ENCODE measurements at places on chromosomes 1 and 21.
A peak's percentile ranks its signal among the peaks of the same experiment; 100 is the strongest.

GRCh38 chr1:116203181-116203723, 92.1 kb downstream of the MAB21L3 start:
- DNase-seq = no peak

GRCh38 chr21:33201956-33202355, 27.8 kb upstream of the IFNAR2 start:
- no peak for DNase-seq

DNA sequence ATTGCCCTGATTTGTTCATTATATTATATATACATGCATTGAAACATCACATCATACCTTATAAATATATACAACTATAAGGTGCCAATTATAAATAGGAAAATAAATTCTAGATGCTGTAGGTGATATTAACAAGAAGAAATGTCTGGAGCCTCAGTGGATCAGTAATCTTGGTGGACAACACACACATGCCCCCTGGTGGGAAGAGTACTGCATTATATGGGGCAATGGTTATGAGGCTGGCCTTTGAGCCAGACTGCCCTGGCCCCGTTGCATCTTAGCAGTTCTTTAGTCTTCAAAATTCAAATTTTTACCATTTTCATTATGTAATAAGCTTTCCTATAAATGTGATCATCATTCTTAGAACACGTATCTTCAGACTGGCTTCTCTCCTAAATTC, 335.0 kb upstream of the GREM2 start:
- DNase-seq = no peak

DNA sequence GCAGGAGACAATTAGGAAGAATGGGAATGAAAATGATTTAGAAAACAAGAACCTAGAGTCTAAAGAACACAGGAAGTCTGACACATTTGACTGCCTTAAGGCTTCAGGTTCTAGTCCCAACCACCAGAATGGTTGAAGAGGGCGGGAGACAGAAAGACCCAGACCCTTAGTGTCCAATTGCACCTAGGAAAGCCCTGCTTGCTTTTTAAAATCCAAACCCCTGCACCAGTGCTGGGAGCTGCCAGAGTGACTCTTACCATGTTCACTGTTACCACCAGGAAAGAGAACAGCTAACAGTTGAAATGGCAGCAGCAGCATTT, 265 bp downstream of the CD1B start:
- DNase-seq = no peak

GRCh38 chr1:87150143-87150542, 178.5 kb upstream of the LMO4 start:
- no peak for DNase-seq

DNA sequence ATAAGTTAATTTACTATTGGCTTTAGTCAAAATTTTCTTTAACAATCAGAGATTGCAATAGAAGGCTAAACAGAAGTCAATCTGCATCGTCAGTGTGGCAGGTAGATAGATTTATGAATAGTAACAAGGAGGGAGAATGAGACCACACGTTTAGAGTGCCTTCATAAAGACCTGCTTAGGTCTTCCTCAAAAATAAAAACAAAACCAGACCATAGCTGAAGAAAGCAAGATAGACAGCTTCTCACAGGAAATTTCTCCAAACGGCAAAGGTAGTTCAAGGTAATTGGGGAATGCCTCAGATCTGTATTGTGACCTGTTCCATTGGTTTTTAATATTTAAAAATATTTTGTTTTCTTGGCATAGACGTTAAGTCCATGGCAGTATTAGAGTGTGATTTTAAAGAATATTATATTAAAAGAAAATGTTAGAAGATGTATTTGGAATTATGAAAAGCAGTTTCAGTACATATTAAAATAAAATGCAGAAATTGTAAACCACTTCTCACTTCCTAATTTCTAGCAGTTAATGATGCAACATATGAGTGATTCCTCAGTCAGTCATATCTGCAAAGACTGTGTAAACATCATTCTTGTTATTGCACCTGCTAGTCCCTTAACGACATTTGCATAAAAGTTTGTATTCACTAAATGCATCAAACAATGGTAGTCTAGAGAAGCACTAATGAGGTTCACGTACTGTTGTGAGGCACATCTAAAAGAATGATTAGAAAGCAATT, 278.0 kb downstream of the HLX start:
- peak; percentile 50 for DNase-seq

DNA sequence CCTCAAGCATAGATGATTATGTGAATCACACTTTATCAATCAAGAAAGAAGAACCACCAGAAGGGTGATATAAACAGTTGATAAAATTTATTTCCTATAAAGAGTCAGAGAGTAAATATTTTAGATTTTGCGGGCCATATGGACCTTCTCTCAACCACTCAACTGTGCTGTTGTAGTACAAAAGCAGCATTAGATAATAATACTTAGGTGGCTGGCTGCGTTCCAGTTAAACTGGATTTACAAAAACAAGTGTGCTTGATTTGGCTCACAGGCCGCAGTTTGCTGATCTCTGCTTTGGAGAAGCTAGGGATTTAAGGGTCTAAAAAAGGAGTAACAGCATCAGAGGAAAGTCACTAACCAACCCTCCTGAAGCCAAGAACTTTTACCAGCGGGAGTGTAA, 1406.0 kb downstream of the KCNT2 start:
- DNase-seq = no peak

- DNase-seq = peak; percentile 16
These were observed 58.2 kb downstream of the DUSP10 start for GRCh38 chr1:221683681-221684080.

- no peak for DNase-seq
These were observed 2.9 kb upstream of the PRDX6 start for GRCh38 chr1:173474097-173474779.

DNA sequence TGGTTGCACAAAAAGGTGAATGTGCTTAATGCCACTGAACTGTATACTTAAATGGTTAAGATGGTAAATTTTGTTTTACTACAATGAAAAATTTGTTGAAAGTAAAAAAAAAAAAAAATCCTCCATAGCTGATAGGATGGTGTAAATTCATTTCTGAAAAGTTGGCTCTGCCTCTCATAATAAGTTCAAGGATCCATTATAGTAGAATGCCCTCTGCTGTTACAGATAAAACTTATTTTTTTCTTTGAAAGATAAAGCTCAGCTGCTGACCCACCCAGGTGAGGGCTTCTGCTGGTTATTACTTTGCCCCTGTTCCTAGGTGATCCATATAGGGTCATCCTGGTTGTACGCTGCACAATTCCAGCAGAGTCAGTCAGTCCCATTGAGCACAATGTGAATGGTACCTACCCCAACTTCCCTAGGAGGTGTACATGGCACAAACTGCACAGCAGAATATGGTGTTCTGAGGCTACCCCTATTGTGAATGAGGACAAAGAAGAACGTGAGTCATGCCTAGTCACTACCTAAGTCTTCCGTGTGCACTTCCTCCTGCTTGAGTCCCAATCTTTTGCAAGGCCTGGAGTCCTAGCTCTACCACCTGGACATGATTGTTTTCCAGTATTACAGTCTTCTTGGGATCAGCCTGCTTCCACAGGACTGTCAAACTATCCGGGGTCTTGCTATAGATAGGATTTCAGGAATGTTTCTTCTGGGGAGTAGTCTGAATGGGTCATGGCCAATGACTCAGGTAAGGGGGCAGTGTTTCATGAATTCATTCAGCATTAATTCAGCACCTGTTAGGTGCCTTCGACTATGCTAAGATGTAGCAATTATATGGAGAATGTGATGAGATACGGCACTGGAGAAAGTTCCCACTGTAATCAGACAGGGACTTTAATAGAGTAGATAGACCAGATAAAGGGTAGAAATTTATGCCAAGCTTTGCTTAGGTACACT, 20.8 kb upstream of the CD5L start:
- no peak for DNase-seq

DNA sequence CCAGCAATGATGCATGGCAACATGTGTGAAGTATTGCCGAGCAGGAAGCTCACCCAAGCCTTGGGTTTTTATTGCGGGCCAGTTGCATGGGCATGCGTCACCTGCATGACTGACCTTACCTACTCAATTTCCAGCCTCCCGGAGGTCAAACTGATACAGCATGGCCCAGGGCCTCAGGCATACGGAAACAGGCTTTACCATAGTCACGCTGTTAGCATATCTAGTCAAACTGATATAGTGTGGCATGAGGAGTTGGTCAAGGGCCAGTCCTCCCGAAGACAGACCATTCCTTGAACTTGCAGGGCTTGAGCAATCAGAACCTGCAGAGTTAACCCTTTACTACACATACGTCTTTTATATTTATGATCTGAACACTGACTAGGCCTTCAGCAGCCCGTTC, 6.4 kb upstream of the DUSP12 start:
- no peak for DNase-seq

- peak; percentile 91 for DNase-seq
These were observed 2.8 kb upstream of the EYA3 start for GRCh38 chr1:28091043-28091781.

- peak; percentile 66 for DNase-seq
These were observed 7.6 kb downstream of the EFNA3 start for GRCh38 chr1:155086128-155086741.

DNA sequence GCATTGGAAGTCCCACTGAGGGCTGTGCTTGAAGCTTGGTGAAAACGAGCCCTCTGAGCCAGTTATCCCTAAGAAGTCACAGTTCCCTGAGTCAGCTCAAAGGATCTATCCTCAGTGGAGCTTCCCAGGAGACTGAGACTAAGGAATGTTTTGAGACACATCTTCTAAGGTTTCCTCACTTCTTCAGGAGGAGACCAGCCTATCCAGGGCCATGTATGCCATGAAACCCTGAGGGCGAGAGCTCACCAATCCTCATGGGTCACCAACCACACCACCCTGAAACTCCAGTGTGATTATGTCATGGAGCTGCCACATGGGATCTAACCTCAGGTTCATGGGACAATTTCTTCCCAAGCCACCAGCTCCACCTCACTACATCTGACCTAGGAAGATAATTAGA, 7.6 kb upstream of the TIE1 start:
- DNase-seq = no peak
